Activated CD4-positive, alpha-beta T cell treated with anti-CD3 and anti-CD28 coated beads, Interleukin-2, amount 50 U/mL, for 1 hour (primary cell): ENCODE measurements at places on chromosomes 4 and X.

DNA sequence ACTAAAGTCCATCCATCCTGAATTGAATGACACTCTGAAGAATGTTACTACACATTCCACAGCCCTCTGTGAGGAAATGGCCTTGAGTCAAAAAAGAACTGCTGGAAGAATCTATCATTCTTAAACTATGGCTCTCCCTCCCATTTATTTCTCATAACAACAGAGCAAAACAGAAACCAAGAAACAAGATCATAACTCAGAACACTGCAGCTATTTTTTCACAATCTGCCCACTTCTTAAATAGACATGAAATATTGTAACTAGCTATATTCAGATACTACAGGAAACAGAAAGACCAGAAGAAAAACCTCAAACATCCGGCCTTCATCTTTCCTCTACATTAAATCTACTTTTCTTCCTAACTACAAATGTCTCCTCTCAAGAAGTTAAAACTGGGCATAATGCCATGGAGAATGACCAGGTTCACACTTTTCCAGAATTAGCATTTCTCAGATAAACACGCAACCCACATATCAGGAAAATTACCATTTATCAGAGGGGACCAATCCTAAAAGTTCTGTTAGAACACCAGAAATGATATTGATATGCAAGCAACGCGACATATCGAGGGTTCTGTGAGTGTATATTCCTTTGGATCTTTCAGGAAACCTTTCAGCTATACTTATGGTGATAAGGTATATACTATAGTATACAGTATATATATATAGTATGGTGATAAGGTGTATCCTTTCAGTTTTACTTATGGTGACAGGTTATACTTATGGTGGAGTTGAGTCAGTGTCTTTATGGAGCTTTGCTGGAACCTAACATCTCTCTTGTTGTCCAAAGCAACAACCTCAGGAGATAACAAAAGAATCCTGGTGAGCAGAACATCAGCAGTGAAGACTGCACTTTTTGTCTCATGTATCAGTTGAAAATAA is 60.4 kb upstream of the IRF2 start:
- DNase-seq: no peak

- no peak for DNase-seq
These were observed 4.7 kb upstream of the PCDH18 start for GRCh38 chr4:137536789-137537561.

DNA sequence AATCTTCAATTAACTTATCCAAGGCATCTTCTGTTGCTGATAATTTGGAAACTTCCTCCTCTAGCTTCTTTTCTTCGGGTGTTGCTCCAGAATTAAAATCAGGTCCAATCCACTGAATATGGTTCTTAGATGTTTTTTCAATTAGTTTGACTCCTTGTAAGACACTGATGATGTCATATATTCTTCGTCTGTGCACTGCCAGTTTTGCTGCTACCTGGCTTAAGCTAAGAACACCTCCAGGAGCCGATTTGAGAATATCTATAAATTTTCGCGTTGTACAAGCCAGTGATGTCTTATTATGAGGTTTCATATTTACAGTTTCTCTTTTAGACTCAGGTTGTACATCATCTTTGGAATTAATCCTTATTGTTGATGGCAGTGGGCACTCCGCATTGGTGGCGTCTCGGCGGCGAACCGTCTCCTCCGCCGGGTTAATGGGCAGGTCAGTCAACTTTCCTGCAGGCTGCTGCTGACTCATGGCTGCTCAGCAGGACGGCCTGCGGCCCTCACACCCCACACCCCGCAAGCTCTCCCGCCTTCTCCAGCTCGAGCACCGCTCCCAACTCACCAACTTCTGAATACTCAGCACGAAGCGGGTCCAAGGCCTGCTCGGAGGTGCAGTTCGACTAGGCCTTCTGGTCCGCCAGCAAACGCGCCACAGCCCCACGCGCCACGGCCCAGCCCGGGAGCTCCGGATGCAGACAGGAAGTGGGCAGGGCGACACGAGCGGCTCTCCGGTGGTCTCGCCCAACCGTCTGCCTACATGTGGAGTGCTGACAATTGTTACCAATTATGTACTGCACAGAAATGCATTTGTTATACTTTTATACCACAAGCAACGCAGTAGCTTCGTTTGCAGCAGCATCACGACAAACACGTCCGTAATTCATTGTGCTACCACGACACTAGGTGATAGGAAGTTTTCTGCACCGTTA is 49.2 kb upstream of the FHL1 start:
- DNase-seq: no peak

DNA sequence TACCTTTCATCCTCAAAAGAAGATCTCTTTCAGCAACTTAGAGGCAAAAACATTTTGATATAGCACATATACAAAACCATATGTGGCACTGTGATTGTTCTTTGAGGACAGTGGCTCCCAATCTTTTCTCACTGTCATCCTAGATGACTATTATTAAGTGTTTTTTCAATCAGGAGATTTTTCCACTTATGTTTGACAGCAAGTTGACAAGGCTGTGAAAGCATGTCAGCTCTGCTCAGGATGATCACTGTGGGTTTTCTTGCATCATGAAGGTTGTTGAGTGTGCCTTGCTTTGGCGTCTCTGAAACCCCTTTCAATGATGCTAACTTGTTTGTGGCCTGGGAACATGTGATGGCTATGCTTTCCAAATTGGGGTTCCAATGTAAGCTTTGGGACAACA is 20.2 kb upstream of the NSUN7 start:
- DNase-seq: no peak

- no peak for DNase-seq
These were observed 7.6 kb upstream of the PGRMC2 start for GRCh38 chr4:128295255-128295654.

- DNase-seq: no peak
These were observed 156.2 kb upstream of the PSAPL1 start for GRCh38 chr4:7590899-7591298.

DNA sequence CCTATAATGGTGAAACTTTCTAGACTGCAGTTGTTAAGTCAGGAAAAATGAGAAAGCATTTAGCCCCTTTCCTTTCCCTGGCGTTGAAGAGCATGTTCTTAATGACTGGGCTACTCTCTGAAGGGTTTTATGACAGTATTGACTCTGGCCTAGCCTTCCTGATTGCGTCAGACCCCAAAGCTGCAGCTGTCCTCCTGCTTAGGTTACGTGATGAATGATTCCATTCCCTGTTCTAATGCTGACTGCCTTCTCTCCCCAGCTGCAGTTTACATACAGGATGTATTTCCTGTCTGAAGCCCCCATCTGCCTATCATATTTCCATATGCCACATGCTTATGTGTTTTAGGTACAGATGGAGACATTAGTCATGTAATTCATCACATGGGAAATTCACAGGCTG is 105.8 kb upstream of the EGFL6 start:
- DNase-seq: no peak

- no peak for DNase-seq
These were observed 2.5 kb upstream of the PLP1 start for GRCh38 chrX:103774070-103774642.

DNA sequence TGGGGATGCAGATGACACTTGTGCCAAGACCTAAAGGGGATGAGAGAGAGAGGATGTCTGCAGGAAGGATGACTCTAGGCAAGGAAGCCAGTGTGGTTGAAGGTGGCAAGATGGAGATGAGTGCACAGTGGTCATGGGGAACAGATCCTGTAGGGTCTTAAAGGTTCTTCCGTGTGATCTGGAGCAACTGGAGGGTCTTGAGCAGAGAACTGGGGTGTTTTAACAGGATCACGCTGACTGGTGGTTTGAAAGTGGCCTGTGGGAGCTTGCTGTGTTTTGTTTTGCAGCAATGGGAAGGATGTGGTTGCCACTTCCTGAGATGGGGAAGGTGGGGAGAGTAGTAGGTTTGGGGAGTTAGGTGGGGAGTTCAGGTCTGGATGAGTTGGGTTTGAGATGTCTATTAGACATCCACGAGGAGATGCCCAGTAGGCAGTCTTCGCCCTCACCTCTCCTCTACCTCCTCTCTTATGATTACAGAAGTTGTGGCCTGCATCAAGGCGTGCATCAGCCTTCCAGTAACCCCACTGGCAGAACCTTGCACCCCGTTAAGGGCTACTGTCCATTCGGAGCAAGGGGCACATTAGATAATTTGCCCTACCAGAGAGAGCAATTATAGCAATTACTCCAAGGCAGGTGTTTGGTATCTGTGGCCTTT is 1.4 kb upstream of the STBD1 start:
- no peak for DNase-seq

DNA sequence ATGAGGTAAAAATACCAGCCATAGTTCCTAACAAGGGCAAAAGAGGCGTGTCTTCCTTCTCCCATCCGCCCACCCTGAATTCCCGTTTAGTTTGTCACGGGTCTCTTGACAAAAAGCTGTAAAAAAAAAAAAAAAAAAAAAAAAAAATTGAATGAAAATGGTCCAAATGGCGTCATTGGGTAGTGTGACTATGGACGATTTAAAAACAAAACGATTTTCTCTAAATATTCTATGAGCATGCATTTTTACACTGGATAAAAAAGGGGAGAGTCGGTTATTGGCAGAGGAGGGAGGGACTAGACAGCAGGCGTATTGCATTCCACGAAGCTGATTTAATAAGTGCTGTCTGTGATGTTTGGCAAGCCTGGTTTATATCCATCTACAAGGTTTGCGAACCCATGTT is at the start of gene FAM133A:
Gene FAM133A (plus strand): TSS at position 338 of the 403 bp plus-strand sequence. CDS start 35,214 bp downstream, outside the sequence.
- DNase-seq: no peak

GRCh38 chr4:27005905-27006590 is 145.4 kb downstream of the STIM2 start:
- no peak for DNase-seq

- no peak for DNase-seq
These were observed 562.4 kb upstream of the ZFP42 start for GRCh38 chr4:187433141-187433540.

DNA sequence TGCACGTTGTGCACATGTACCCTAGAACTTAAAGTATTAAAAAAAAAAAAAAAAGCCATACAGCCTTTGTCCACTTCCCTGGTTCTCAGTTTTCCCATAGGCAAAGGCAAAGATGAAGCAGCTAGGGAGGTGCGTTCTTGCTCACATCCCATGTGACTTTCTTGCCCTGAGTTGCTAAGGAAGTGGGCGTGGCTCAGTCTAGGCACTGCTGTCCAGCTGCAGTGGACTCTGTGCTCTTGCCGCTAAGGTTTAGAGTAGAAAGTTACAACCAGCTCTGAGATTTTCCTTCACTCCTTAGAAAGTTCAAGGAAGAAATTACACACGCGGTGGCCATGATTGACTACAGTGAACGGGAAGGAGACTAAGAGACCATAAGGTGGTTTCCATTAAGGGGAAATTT is 144.7 kb downstream of the NAA11 start:
- DNase-seq: no peak

DNA sequence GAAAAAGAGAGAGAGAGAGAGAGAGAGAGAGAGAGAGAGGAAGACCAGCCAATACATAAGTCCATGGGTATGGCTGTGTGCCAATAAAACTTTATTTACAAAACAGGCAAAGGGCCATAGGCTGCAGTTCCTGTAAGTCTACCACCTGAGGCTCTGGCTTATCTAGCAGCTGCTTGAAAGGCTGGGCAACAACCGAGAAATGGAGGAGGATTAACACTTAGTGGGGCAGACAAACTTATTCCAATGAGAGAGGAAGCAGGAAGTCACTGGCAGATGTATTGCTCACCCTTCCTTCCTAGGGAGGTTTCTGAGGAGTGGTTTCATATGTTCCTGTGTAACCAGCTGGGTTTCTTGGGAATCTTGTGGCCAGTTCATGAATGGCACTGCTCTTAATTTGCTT is 4.7 kb upstream of the GPR143 start:
- no peak for DNase-seq

- no peak for DNase-seq
These were observed 139.5 kb downstream of the TBL1X start for GRCh38 chrX:9604111-9604907.

GRCh38 chr4:28913466-28913865 is 1806.7 kb upstream of the PCDH7 start:
- no peak for DNase-seq

- no peak for DNase-seq
These were observed 14.4 kb upstream of the DCAF8L1 start for GRCh38 chrX:27995611-27996010.

DNA sequence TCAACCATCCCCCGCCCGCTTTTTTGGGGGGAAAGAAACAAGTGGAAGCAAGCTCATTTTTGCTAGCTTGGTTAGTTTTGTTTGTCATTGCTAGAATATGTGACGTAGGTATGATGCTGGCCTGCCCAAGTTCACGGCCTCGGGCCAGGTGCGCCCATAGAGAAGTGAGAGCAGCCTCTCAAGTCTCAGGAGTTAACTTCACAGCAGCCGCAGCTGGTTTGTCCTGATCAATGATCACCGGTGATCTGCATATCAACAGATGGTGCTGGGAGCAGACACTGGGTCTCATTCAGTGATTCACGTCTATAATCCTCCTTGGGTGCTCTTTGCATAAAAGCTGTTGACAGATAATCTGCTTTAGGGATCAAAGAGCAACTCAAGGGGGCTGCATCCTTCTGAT is 50.1 kb downstream of the ENPP6 start:
- DNase-seq: no peak

DNA sequence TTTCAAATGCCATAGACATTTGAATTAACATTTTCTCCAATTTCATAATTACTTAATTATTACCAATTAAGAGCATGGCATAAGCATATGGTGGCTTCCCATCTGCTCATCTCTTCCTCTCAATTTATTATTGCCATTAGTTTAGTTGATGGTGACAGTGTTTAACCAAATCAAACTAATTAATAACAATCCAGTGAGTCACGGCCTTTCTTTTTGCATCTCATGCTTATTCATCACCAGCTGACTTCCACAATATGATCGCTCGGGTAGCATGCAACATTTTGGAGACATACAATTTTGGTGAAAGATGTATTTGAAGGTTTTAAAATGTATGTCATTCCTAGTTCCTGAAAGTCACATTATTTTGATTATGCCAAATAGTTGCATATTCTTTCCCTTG is 172.8 kb upstream of the TACR3 start:
- DNase-seq: no peak

- no peak for DNase-seq
These were observed 13.6 kb downstream of the HTRA3 start for GRCh38 chr4:8283161-8283560.

GRCh38 chr4:46947541-46947940 is 38.5 kb upstream of the COX7B2 start:
- no peak for DNase-seq

DNA sequence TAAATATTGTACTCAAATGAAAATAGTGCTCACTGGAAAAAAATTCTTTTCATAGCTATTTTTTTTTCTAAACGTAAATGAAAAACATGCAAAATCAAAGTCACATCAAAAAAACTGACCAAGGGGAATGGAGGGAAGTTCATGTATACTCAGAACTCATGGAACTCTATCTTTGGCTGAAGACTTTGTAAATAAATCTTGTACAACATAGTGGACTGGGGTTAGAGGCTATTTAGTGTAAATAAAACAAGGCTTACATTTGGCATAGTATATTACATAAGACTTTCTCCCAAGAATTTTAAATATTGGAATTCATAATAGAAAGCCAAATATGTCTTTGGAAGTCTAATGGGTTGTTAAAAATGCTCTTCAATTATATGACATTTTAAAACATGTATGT is 59.8 kb upstream of the PDE5A start:
- DNase-seq: no peak

DNA sequence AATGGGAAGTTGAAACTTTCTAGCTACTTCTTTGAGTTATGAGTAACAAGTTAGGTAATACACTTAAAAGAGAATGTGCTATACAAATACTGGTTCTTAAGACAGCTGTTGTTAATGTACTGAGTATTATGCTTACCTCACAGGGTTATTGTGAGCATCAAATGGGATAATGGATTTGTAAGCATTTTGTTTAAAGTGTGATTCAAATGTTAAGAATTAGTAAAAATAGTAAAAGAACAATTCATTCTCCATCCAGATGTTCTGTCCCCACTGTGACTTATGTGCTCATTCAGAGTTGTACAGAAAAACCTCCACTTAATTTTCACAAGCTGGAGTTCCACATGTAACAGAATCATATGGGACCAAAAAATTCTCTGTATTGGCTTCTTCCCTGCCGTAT is 63.6 kb downstream of the AR start:
- DNase-seq: no peak
